ENCODE measurements at places on chromosomes 5 and 9.

DNA sequence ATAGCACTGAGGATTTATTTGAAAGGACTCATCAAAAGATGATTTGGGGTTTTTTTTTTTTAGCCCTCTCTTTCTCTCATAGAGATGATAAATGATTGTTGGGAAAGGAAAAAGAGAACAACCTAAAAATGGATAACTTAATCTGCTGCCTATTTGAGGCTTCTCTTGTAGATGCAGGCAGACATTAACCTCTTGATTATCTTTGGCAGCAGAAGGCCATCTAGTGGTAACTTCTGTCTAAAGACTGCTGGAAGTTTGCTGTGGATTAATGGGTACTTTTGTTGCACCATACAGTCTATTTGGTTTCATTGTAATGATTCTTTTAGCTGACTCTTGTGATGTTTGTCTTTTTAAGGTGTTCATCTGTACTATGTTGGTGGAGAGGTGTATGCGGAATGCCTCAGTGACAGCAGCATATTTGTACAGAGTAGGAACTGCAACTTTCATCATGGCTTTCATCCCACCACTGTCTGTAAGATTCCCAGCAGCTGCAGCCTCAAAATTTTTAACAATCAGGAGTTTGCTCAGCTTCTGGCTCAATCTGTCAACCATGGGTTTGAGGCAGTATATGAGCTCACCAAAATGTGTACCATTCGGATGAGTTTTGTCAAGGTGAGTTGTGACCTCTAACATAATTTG is 18.8 kb downstream of the SMIM32 start:
- DNase-seq: peak; percentile 82

DNA sequence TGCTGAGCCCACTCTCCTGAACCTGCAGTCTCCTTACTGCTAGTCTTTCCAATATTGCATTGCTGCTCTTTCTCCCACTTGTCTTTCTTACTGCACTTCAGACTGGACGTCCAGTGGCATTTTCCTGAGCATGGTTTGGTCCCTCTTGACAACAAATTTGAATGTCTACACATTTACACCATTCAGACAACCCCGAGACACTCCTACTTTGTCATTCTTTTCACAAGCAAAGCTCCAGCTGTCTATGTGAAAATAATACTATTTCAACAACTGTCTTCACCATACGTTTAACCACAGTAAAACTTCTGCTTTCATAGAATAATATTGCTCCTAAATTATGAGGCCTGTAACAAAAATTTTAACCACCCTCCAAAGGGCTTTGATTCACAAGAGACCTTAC is 10.4 kb upstream of the APTX start:
- no peak for DNase-seq

DNA sequence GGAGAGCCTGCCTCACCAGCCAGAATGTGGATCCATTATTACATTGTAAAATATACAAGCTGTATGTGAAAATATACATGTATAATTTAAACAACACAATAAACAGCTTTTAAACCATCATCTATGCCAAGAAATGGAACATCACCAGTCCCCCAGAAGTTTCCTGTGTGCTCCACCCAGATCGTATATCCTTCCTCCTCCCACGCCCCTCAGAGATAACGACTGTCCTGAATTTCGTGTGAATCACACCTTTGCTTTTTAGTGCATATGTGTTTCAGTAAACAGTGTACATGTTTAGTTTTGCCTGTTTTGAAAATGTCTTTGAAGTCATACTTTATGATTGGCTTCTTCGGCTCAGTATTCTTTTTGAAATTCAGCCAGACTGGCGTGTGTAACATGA is 134.6 kb upstream of the MYO10 start:
- peak; percentile 22 for DNase-seq

GRCh38 chr5:180790020-180790419 is 12.6 kb downstream of the MGAT1 start:
- DNase-seq: peak; percentile 70

DNA sequence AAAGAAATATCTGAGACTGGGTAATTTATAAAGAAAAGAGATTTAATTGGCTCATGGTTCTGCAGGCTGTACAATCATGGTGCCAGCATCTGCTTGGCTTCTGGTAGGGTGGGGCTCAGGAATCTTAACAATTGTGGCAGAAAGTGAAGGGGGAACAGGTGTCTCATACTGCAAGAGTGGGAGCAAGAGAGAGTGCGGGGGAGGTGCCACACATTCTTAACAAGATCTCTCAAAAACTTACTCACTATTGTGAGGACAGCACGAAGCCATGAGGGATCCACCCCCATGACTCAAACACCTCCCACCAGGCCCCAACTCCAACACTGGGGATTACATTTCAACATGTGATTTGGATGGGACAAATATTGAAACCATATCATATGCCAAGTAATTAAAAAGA is 70.1 kb upstream of the PANK3 start:
- DNase-seq: no peak

DNA sequence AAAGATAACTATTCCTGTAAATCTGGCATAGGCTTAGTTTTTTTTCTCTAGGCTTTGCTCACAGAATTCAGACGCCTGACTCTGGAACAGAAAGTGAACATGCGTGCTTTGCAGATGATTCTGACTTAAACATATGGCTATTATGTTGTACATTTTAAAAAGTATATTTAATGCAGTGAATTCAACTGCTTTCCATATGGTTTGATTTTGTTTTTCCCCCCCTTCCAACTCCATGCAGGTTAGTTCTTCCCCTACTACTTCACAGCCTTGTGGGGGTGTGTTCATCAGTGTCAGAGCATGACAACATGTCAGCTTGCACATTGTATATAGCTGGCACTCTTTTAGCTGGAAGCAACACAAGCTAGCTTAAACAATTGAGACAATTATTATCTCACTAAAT is 226.8 kb downstream of the TMEM167A start:
- no peak for DNase-seq

- DNase-seq: no peak
These were observed 207.8 kb upstream of the TARS1 start for GRCh38 chr5:33232731-33233505.

DNA sequence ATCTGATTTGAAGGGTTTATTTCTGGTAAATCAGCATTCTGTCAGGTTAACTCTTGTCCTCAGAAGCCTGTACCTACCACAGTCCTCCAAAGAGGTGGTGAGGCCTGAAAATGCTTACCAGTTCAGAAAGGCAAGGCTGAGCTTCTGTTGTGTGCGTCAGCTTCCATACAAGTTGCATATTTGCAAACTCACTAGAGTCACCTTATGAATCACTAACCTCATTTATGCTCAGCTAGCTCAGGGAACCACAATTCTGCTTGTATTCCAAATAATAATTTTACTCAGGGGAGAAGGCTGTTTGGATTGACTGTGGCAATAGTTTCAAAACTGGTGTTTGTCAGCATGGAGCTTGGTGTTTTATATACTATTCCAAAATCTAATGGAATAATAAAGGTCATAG is 355.1 kb upstream of the RFX3 start:
- no peak for DNase-seq

DNA sequence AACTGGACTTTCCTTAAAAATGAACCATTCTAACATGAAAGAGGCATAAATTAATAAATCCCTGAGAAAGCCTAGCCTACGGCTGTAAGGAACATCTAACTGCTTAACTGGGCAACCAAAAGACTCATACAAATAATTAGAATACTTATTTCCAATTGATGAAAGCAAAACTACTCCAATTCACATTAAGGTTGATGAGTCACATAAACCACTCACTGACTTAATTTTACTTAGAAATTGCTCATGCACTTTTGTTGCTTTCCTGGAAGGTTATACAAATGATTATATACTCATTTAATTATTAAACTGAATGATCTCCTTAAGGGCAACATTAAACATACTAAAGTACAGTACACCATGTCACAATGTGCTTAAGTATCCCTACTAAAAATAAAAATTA is 101.9 kb downstream of the NFIB start:
- DNase-seq: no peak

GRCh38 chr5:146623666-146624065 is 107.7 kb upstream of the GPR151 start:
- no peak for DNase-seq

- no peak for DNase-seq
These were observed 70.6 kb upstream of the CKMT2 start for GRCh38 chr5:81162501-81162900.

DNA sequence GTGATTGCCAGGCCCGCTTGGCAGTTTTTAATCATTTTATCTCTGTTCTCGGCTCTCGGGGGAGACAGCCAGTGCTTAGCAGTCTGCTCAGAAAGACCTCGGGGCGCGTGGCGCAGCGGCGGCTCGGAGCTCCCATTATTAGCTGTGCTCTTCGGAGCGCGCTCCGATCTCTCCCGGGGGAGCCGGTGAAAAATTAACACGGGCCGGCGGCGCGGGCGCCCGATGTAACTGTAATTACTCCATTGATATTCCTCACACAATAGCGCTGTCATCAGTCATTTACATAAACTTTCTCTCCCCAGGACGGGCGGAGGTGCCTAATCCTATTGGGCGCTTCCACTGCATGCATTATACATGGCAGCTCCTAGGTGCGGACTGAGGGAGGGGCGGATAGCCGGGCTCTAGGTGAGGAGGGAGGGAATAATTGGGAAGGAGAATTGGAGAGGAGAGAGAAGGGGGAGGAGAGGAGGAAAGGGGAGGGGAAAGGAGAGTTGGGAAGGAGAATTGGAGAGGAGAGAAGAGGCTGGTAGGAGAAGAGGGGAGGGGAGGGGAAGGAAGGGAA is 24.9 kb downstream of the LMX1B start:
- no peak for DNase-seq

GRCh38 chr5:42242210-42242609 is 181.0 kb upstream of the GHR start:
- DNase-seq: no peak

- DNase-seq: no peak
These were observed 43.2 kb downstream of the PTGES start for GRCh38 chr9:129709438-129710168.

- peak; percentile 27 for DNase-seq
These were observed 48.0 kb upstream of the DMRT3 start for GRCh38 chr9:928363-929042.

DNA sequence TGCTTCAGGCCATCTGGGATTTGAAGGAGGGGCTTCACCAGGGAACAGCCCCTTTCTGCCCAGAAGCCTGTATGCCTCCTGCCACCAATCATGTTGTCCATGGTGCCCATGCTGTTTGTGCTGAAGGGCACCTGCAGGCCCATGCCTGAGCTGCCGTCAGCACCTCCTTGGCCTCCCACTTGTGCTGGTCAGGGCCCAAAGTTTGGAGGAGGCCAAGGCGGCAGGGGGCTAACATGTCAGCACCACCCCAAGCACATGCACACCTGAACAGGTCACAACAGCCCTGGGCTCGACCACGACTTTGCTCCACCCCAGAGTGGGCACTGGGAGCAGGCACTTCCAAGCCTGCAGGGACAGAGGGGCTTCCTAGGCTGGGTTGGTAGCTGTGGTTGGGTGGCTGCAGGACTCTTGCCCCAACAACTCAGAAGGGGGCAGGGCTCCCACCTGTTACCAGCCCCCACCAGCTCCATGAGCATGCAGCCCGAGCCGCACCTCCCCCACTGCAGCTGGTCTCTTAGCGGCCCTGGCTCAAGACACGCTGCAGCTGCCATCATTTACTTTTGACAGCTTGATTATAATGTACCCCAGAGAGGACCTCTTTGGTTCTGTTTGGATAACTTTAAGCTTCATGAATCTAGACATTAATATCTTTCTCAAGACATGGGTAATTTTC is 19.8 kb upstream of the NFIL3 start:
- no peak for DNase-seq

GRCh38 chr5:1819458-1819857 is 18.3 kb downstream of the NDUFS6 start:
- DNase-seq: no peak

DNA sequence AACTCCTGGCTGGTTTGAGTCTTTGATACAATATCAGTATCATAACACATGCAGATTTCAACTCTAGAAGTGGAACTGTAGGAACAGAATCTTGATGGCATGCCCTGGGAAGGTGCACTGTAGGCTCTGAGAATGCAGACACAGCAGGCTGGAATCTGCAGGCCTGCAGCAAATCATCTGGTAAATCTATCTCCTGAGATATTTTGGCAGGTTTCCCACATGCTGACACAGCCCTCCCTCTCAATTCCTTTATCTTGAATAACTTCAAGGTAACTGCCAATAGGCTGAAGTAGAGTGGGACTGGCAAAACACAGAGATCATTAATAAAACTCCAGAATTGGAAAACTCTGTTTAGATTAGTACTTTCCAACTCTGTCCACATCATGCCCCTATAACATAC is 177.8 kb upstream of the PCSK5 start:
- DNase-seq: no peak

- no peak for DNase-seq
These were observed 5.6 kb downstream of the MAMDC2 start for GRCh38 chr9:70049236-70049635.

- DNase-seq: peak; percentile 79
These were observed 704 bp downstream of the SUSD1 start for GRCh38 chr9:112174222-112174964.

GRCh38 chr5:6728011-6728794 is 15.0 kb downstream of the TENT4A start:
- no peak for DNase-seq

DNA sequence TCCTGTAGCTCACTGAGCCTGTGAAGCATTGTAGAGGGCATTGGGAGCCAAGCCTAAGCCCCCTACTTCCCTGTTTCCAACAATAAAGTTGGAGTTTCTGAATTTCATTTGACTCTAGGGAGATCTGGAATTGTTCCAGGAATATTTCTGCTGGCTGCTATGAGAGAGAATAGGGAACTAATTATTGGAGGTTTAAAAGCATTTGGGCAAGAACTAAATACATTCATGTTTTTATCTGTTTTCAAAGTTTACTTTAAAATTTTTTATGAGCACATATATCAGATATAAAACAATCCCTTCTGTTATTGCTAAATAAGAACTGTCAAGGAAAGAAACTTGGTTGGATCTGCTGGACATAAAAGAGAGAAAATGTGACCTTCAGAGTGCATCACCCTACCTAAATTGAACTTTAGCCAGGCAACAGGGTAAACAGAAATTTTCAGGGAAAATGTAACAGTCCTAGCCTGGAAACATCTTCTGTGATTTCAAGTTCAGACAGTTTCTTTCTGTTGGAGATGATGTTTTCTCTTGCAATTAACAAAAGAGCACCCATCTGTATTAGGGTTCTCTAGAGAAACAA is 19.3 kb upstream of the LECT2 start:
- no peak for DNase-seq

- no peak for DNase-seq
These were observed 587.3 kb downstream of the GABRG2 start for GRCh38 chr5:162654661-162655405.

- no peak for DNase-seq
These were observed 6.8 kb downstream of the ZNF608 start for GRCh38 chr5:124739634-124740025.
